Melanocyte of skin (primary cell): ENCODE measurements at places on chromosomes 12 and 14. TPM values are rescaled to one million over a fixed set of nuclear protein-coding genes. Genes with fewer than 3 reads are reported as not detected.

The PIWIL1 gene
- not detected in 2 replicates for total RNA-seq

The B3GNT4 gene
- total RNA-seq = 0.15 and 0.67 TPM in 2 replicates

The AQP5 gene
- total RNA-seq = not detected in 2 replicates

The PLEKHG7 gene
- not detected in 2 replicates for total RNA-seq

The GDF3 gene
- total RNA-seq = not detected in 2 replicates

The FAM222A gene
- total RNA-seq = 3.3 and 4.1 TPM in 2 replicates
